CD8-positive, alpha-beta memory T cell (primary cell): ENCODE measurements at places on chromosomes 2 and 18. TPM values are rescaled to one million over a fixed set of nuclear protein-coding genes. Genes with fewer than 3 reads are reported as not detected.

The LINC00305 gene
- total RNA-seq, result not detected

The CTAGE1 gene
- total RNA-seq, result not detected

The DCC gene
- total RNA-seq, result not detected

The LIPG gene
- total RNA-seq, result not detected

The RMND5A gene
- total RNA-seq, result 63.5 TPM

The ABHD3 gene
- total RNA-seq, result 30.0 TPM

The IGFBP2 gene
- total RNA-seq, result 0.84 TPM

The IKZF2 gene
- total RNA-seq, result 10.0 TPM

DNA sequence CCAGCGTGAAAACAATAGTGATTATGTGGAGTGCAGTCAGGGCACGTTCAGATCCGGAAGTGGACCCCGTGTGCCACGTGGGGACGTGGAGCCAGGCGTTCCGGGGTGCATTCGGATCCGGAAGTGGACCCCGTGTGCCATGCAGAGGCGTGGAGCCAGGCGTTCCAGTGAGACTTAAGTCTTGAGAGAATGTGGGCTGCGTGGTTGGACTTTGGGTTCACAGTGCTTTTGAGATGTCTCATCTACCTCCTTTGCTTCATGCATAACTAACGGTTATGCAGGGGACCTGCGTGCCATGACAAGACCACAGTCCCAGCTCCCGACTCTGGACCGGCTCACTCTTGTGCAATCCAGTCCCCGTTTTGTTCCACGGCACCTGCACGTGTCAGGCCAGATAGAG is 28.8 kb downstream of the CTDP1 start:
- DNase-seq, result no peak

GRCh38 chr2:86789687-86790133 is 1.0 kb downstream of the CD8A start:
- DNase-seq, result no peak

- DNase-seq, result no peak
Observed at GRCh38 chr2:10453905-10454298, 5.8 kb upstream of the ODC1 start.

- no peak for DNase-seq
Observed at GRCh38 chr2:64179582-64180321, 35.5 kb upstream of the PELI1 start.

- no peak for DNase-seq
Observed at GRCh38 chr2:31475692-31476091, 61.1 kb upstream of the XDH start.

- DNase-seq, result no peak
Observed at GRCh38 chr2:62313449-62314227, 117.7 kb downstream of the B3GNT2 start.

- DNase-seq, result no peak
Observed at GRCh38 chr2:157337978-157338377, 12.4 kb upstream of the ERMN start.

- no peak for DNase-seq
Observed at GRCh38 chr2:239881561-239882320, 143.4 kb downstream of the NDUFA10 start.

- no peak for DNase-seq
Observed at GRCh38 chr2:96113367-96113677, 3.0 kb downstream of the ADRA2B start.

DNA sequence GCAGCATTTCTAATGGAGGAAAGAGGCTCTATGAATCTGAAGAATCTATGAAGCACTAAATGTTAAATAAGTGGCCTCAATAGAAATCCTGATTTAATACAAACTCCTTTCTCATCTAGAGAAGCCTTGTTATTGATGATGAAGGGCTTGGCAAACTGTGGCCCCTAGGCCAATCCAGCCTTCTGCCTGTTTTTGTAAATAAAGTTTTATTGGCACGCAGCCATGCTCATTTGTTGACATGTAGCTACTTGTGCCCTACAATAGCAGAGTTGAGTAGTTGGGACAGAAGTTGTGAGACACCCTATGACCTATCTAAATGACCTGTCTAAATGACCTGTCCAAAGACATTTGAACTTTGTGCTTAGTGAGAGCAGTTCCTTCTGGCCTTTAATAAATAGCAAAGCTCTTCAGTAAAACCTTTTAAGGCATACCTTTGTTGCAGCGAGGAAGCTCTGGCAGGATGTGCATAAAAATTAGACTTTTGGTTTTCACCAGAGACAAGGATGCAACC is 484.4 kb upstream of the SPRED2 start:
- DNase-seq, result no peak
